D341Med (cell line): ENCODE measurements at places on chromosomes 11 and 22.

DNA sequence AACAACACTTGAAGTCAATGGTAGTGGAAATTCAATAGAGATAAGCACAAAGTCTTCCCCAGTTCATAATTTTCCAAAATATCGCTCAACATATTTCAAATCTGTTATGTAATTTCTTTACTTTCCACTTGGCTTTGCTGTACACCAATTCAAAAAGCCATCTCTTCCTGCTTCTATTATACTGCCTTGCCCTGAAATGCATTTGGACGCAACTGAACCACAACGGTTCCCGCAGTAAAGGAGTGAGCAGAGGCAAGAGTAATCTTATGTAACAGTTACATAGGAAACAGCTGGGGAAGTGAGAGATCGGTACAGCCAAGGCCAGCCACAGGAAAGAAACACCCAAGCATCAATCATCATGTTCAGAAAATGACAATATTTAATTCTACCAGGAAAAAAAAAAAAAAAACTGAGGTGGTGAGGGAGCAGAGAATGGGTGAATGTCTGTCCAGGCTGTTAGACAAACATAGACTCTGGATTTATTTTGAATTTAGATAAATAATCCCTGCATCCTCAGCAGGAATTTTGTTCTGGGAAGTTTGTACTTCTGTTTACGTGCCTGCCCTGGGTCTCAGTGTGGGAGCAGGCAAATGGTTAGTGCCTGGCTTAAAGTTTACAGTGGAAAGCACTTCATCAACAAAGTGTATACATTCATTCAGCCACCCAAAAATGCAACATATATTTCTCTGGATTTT, 392.2 kb downstream of the ETS1 start:
- no peak for DNase-seq

DNA sequence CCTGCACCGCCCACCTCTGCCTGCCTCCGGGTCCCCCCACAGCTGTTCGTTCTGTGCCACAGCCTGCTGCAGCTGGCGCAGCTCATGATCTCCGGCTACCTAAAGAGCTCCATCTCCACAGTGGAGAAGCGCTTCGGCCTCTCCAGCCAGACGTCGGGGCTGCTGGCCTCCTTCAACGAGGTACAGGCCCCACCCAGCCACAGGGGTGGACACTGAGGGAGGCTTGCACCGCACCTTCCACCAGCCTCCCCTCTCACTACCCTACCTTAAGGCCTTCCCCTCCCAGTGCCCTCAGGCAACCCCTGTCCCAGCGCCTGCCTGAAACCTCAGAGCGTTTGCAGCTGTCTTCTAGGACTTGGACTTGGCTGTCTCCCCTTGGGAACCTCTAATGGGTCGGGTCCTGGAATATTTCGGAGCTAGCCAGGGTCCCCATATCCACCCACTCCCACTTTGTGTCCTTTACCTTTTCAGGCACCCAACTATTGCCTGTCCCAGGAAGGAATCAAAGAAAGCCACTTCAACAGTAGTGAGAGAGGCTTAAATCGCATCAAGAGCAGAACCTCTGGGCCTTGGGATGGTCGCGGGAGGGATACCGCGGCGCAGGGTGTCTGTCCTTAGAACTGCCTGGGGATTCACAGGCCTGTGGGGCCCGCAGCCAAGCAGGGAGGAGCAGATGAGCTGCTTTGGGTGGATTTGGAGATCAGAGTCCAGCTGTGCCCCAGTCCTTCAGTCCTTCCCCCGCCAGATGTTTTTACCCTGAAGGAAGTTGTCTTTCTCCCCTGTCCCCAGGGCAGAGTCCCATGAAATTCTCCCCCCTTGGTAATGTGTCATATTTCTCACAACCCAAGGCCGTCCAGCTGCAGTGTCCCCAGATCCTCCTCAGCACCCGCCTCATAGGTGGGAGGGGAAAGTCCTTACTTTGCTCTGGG, 13.3 kb downstream of the SLCO2B1 start:
- no peak for DNase-seq

DNA sequence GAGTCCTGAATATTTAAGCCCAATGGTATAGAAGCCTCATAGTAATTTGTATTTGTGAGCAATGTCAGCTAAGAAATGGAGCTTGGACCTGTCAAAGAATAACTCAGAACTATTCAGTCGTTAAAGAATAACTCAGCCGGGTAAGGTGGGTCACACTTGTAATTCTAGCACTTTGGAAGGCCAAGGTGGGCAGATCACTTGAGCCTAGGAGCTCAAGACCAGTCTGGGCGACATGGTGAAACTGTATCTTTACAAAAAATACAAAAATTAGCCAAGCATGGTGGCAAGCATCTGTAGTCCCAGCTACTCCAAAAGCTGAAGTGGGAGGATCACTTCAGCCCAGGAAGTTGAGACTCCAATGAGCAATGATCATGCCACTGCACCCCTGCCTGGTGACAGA, 1526.5 kb downstream of the LRRC4C start:
- no peak for DNase-seq

- no peak for DNase-seq
These were observed 129.1 kb downstream of the SLC17A6 start for GRCh38 chr11:22467248-22467647.
